Fibroblast of upper back skin (primary cell): ENCODE measurements at places on chromosomes 12 and 14.

- DNase-seq, result no peak
Measured at GRCh38 chr12:124716208-124717130, 147.2 kb downstream of the SCARB1 start.

GRCh38 chr12:54940727-54941315 lies 43.7 kb downstream of the TESPA1 start:
- no peak for DNase-seq

DNA sequence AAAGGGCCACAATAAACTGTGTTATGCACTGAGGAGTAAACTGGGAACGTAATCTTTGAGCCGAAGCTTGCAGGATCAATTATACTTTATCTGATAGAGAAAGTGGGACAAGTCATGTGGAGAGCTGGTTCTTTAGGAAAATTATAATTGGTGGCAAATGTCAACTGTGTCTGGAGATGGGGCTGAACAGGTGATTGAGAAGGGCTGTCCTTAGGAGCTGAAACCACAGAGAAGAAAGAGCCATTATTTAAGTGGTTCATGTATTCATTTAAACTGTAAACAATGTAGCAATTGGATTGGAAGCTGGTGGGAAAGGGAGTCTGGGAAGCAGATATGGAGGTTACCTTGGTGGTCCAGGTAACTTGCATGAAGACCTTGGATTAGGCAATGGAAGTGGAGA lies 193.1 kb downstream of the NPAS3 start:
- DNase-seq, result no peak

GRCh38 chr12:131543040-131543439 lies 167.8 kb upstream of the SFSWAP start:
- no peak for DNase-seq

- DNase-seq, result no peak
Measured at GRCh38 chr12:6542209-6543009, 8.1 kb downstream of the GAPDH start.

GRCh38 chr12:95463050-95463449 lies 10.9 kb upstream of the METAP2 start:
- DNase-seq, result no peak

GRCh38 chr12:3542156-3542555 lies 51.2 kb downstream of the PRMT8 start:
- no peak for DNase-seq

DNA sequence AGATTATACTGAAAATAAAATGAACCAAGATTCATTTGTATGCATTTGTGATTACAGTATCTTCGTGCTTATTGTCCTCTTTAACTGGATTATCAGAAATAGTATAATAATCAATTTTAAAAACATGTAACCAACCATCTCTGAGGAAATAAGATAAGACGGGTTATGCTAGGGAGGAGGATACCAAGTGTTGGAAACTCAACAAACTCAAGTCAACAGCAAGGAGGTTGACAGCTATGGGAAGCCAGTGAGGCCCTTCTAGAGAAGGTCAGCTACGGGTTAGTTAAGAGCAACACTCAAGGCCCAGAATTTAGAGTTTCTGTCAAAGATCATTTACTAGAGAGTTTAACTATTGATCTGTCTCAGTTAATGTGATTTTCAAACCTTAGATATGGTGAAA lies 137.2 kb downstream of the PDZRN4 start:
- no peak for DNase-seq

- DNase-seq, result no peak
Measured at GRCh38 chr12:60689137-60689536, 1093.3 kb downstream of the SLC16A7 start.

GRCh38 chr14:67512463-67513310 lies 20.4 kb upstream of the PLEKHH1 start:
- DNase-seq, result no peak

DNA sequence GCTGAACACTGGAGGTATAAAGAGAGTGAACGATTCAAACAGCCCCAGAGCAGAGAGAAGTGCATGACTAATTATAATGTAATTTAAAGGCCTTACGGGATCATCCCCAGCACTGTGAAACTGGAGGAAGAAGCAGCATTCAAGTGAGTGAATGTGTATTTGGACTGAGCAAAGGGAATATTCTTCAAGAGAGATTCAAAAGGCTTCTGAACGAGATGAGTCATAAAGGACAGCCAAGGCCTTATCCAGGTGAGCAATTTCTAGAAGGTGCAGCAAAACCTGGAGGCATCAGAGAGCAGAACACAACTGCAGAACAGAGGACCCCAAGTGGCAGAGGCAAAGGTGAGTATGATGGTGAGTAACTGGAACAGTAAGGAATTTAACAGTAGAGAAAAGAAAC lies 127.2 kb downstream of the BCAT1 start:
- DNase-seq, result peak; percentile 69

DNA sequence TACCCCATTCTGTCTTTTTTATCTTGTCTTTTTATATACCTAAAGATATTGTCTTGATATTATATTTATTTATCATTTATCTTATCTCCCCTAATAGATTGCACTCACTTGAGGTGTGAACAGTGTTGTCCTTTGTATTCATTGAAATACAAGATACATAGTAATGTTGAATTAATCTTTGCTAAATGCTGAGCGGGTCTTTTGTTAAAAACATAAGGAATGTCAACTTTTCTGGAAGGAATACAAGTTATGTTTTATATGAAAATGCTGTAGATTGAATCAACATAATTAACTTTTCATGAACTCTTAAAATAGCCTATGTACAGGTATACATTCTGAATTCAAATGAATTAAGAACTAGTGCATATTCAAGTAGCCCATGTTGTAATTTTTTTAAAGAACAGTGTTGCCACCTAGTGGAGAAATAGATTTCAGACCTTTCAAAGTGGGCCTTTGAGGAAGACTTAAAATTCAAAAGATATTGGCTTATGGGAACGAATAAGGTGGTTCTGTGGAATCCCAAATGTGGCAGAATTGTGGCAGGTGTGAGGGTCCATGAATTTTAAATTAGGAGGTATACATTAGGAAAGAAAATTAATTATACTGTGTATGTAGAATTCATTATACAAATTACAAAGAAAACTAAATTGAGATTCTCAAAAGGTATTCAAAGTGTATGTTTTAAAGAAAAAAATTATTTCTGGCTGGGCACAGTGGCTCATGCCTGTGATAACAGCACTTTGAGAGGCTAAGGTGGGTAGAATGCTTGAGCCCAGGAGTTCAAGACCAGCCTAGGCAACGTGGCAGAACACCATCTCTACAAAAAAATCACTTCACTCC lies 19.1 kb downstream of the BBOF1 start:
- DNase-seq, result peak; percentile 61
